ENCODE measurements at places on chromosomes 1 and 21.

- DNase-seq = no peak
Observed at GRCh38 chr1:230393722-230394121, 32.4 kb downstream of the PGBD5 start.

GRCh38 chr1:117795190-117795589, 134.2 kb downstream of the GDAP2 start:
- DNase-seq = no peak

DNA sequence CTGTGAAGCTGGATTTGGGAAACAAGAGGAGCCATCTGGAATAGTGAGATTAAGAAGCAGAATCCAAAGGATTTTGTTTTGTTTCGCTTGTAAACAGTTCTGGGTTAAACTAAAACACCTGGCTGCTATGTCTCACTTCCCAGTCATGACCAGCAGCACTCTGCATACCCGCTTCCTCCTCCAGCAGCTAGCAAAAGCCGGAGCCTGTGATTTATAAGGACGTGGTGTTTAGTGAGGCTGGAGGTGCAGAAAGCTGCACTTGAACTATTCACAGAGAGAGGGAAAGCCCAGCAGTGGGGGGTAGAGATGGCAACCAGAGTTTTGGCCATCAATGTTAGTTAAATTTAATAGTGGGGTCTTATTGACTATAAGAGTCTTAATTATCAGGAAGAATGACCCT, 240.2 kb downstream of the AJAP1 start:
- no peak for DNase-seq

DNA sequence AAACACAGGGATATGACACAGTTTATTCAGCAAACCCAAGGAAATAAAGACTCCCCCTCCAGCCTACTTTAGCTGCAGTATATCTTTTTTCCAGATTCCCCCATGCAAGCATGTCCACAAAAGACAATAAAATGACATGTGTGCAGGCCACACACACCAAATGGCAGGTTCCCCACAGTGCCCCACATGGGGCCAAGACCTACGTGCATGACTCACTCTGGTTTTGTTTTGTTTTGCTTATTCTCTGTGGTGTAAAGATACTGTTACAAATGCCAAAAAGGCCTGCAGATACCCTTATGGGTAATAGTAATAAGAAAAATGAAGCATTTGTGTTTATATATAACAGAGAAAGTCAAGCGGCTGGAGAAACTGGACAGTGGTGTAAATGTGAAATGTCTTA, 71.6 kb downstream of the RD3 start:
- DNase-seq = peak; percentile 12

- no peak for DNase-seq
Observed at GRCh38 chr1:89962742-89963075, 32.2 kb upstream of the ZNF326 start.

GRCh38 chr1:156717351-156717750, 10.9 kb upstream of the METTL25B start:
- DNase-seq = no peak

DNA sequence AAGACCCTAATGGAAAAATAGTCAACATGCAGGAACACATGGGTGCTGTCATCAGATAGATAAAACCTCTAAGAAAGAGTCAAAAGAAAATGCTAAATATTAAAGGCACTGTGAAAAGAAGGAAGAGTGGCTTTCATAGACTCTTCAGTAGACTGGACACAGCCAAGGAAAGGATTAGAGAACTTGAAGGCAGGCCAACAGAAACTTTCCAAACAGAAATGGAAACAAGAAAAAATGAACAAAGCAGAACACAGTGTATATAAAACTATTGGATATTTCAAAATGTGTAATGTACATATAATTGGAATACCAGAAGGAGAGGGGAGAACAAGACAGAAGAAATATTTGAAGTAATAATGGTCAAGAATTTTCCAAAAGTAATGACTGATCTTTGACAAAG, 431.9 kb downstream of the MATN1 start:
- DNase-seq = no peak

DNA sequence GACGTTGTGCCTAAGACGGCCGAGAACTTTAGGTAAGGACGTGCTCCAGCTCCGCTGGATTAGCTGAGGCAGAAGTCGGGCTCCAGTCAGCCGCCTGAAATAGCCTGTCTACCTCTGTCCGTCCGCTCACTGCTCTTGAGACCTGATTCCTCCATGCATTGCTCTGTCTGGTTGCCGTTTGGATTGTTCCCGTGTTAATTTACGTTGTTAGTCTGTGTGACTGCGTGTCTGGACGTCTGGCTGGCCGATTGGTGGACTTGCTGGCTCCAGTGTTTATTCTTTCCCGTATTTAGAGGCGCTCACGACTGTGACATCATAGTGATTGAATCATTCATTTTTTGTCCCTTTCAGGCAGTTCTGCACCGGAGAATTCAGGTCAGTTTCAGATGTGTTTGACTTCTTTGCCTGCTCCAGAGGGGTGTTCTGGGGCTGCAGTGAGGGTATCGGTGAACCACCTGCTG, 684 bp downstream of the PPIH start:
- DNase-seq = no peak

- DNase-seq = no peak
Observed at GRCh38 chr1:71930511-71930910, 351.8 kb downstream of the NEGR1 start.
